ENCODE measurements at places on chromosomes 12 and 14.

DNA sequence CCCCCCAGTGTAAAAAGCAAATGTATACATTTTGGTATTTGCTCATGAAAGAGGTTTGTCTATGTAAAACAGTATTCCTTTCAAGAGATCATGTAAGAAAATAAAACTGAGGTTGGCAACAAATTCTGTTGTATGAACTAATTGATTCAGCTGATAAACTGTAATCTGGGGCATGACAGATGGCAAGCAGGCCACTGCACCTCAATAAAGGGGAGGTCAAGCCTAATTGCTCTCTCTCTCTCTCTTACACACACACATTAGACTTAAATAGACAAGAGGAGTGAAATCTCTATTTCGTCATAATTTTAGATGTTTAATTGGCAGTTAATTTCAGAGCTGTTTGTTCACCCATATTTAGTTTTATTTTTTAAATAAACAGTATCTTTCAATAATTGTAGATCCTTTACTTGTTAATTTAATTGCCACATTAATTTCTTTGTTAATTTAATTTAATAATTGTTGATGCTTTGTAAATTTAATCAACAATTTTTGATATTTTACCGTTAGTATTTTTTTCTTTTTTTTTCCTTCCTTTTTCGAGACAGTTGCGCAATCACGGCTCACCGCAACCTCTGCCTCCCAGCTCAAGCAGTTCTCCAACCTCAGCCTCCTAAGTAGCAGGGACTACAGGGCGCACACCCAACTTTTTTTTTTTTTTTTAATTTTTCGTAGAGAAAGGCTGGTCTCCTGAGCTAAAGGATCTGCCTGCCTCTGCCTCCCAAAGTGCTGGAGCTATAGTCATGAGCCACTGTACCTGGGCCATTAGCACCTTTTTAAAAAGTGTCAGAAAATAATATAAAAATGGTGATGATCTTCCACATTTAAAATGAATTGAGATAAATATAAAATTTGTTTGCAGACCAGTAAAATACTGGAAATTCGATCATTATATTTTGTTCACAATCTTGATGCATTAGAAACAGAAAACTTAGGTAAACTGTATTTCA, 577.7 kb downstream of the SLC16A7 start:
- no peak for DNase-seq

- no peak for DNase-seq
Measured at GRCh38 chr12:103886195-103886797, 43.9 kb upstream of the HSP90B1 start.

GRCh38 chr12:131944601-131945251, 5.0 kb upstream of the EP400 start:
- DNase-seq, result no peak

GRCh38 chr14:75205591-75205990, 29.2 kb upstream of the TMED10 start:
- no peak for DNase-seq

- DNase-seq, result no peak
Measured at GRCh38 chr14:55710506-55711041, 130.6 kb downstream of the KTN1 start.

GRCh38 chr12:104109446-104110271, 28.4 kb downstream of the NFYB start:
- no peak for DNase-seq

- DNase-seq, result no peak
Measured at GRCh38 chr14:24315807-24316596, 4.7 kb downstream of the LTB4R start.

- no peak for DNase-seq
Measured at GRCh38 chr14:23093991-23094665, 808 bp downstream of the ACIN1 start.

GRCh38 chr12:117240081-117240755, 49.9 kb upstream of the FBXO21 start:
- no peak for DNase-seq

GRCh38 chr12:48512855-48513254, 12.6 kb upstream of the OR8S1 start:
- no peak for DNase-seq
